ENCODE measurements at places on chromosomes 16 and 17.

GRCh38 chr16:27434141-27435051 lies 32.4 kb downstream of the IL21R start:
- no peak for DNase-seq

- no peak for DNase-seq
Observed at GRCh38 chr16:58638148-58639036, 8.8 kb upstream of the CNOT1 start.

DNA sequence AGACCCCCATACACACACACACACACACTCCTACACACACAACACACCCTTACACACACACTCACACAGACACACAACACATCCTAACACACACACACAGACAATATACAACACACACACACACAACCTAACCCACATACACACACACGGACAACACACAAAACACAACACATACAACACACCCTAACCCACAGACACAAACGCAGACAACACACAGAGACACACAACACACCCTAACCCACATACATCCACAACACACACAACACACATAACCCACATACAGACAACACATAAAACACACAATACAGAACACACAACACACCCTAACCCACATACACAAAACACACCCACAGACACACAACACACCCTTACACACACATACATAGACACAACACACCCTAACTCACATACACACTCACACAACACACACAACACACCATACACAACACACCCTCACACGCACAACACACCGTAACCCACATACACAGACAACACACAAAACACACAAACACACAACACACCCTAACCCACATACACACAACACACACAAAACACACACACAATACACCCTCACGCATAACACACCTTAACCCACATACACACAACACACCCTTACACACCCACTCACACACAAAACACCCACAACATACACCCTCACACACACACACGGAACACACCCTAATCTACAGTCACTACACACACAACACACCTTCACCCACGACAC lies 4.4 kb downstream of the ASGR1 start:
- no peak for DNase-seq

DNA sequence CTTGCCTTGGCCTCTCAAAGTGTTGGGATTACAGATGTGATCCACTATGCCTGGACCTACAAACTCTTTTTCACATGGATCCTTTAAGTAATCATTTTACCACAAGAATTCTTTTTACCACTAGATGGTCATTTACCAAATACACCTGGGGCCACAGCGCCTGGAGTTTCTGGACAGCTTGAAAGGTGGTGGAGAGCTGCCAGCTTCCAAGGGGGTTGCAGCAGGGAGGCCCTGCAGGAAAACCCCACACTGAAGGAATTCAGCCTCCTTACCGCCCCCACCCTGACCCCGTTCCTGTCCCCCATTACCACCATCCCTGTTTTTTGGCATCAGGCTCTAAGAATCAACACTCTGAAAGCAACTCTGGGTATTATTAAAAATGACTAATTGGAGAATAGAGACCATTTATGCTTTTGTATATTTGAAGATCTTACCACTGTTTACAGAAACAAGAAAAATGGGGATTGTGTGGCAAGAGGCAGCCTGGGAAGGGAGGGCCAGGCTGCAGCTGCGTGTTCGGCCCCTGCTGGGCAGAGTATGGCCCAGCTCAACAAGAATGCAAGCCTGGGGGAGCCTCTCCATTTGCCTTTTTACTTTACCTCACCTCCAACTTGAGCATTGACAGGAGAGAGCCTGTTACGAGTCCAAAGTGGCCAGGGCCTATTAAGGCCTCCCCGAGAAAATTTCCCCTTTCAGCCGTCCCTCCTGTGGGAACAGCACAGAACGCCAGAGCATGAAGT lies 209.9 kb downstream of the ZFHX3 start:
- DNase-seq, result no peak

GRCh38 chr16:50901062-50901461 lies 159.2 kb downstream of the CYLD start:
- no peak for DNase-seq

DNA sequence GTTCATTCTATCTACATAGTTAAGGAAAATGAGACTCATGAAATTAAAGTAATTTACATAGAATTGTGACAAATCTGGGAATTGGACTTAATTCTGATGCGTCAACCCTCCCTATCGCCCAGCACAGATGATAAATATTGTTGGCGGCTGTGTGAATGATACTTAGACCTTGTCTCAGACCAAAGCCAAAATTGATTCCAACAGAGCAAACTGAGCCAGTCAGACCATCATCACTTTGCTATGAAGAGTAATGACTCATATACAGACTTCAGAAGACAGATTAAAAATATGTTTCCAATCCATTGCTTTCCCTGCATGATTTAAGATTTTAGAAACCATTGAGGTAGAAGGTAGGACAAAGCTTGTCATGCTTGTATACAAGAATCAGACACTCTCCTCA lies 1156.7 kb upstream of the CDH8 start:
- DNase-seq, result no peak

DNA sequence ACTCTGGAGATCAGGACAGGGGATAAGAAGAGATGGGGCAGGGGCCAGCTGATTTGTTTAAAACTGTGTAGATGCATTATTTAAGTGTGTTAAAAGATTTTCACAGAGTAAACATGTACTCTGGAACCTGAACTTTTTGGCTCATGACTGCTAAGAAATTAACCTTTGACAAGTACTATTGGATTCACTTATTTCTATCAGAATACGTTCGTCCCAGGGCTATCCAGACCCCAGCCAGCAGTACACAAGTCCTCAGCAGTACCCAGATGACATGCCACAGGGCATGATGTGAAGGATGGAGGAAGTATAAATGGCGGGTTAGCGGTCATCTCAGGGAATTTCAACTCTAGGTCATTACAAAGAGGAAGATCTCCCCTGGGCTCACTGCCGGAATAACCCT lies 253.7 kb downstream of the STX8 start:
- no peak for DNase-seq

- DNase-seq, result no peak
Observed at GRCh38 chr16:56896244-56896643, 31.2 kb downstream of the SLC12A3 start.

DNA sequence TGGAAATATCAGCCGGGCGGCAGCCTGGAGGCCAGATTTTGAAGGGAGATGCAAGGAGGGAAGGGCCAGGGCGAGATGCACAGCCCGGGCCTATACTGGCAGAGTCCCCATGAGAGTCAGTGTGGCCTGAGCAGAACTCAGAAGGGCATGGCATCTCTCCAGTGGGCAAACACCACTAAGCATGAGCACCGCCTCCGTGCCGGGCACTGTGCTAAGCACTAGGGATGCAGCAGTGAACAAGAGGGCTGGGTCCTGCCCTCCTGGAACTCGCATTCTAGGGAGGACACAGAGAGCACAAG lies 33.5 kb downstream of the TK2 start:
- no peak for DNase-seq

GRCh38 chr17:36869856-36870719 lies 67.2 kb upstream of the LHX1 start:
- no peak for DNase-seq

GRCh38 chr17:8185582-8186445 lies 4.2 kb downstream of the BORCS6 start:
- peak; percentile 74 for DNase-seq

DNA sequence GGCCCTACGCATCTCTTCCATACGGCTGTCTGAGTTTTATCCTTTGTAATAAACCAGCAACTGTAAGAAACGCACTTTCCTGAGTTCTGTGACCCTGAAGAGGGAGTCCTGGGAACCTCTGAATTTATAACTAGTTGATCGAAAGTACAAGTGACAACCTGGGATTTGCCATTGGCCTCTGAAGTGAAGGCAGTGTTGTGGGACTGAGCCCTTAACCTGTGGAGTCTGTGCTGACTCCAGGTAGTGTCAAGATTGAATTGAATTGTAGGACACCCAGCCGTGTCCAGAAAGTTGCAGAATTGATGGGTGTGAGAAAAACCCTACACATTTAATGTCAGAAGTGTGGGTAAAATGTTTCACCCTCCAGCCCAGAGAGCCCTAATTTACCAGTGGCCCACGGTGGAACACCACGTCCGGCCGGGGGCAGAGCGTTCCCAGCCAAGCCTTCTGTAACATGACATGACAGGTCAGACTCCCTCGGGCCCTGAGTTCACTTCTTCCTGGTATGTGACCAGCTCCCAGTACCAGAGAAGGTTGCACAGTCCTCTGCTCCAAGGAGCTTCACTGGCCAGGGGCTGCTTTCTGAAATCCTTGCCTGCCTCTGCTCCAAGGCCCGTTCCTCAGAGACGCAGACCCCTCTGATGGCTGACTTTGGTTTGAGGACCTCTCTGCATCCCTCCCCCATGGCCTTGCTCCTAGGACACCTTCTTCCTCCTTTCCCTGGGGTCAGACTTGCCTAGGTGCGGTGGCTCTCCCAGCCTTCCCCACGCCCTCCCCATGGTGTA lies 1.5 kb downstream of the GAA start:
- no peak for DNase-seq

- no peak for DNase-seq
Observed at GRCh38 chr17:1762233-1762900, 507 bp downstream of the SERPINF1 start.

GRCh38 chr16:71540-72401 lies 660 bp downstream of the RHBDF1 start:
- DNase-seq, result no peak

GRCh38 chr16:81099958-81100357 lies 3.8 kb upstream of the GCSH start:
- no peak for DNase-seq

DNA sequence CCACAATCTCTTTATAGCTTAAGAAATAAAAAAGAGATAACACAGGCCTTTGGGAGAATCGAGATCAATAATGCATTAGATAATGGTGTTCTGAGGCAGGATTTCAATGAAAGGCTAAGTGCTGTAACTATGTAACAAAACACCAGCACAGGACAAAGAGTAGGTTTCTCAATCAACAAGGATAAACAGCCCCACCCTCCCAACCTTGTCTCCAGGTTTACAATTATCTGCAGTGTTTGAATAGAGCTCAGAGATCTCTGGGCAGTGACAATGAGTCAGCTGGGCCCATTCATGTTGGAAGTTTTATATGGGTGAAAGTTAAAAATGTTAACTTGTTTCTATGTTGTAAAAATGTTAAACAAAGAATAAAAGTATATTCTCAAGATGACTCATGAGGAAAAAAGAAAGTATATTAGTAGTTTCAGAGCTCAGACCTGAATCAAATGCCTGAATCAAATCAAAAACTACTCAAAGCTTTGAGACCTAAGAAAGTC lies 17.0 kb upstream of the KRT20 start:
- DNase-seq, result no peak

DNA sequence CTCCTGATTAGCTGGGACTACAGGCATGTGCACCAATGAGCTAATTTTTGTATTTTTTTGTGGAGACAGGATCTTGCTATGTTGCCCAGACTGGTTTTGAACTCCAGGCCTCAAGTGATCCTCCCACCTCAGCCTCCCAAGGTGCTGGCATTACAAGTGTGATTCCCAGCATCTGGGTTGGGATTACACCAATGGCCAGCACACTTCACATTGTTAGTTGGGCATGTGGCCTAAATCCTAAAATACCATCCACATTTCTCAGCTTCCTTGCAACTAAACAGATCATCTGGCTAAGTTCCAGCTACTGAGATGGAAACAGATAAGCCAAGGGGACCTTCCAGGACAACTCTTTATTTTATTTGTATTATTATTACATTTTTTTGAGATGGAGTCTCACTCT lies 9.9 kb downstream of the RABEP2 start:
- DNase-seq, result no peak

DNA sequence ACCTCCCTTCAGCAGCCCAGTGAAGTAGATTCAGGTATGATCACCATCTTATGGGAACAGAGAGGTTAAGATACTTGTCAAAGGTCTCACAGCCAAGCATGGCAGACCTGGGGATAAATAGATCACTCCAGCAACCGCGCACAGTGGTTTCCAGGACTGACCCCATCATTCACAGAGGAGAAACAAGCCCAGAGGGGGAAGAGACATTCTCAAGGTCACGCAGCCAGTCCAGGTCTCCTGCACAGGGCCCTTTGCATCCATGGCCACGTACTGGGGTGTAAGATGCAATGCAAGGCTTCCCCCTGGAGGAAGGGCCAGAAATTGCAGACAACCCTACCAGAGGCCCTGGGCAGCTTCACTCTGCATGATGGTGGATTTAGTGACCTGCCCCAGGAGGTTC lies 19.9 kb downstream of the TLE7 start:
- no peak for DNase-seq

DNA sequence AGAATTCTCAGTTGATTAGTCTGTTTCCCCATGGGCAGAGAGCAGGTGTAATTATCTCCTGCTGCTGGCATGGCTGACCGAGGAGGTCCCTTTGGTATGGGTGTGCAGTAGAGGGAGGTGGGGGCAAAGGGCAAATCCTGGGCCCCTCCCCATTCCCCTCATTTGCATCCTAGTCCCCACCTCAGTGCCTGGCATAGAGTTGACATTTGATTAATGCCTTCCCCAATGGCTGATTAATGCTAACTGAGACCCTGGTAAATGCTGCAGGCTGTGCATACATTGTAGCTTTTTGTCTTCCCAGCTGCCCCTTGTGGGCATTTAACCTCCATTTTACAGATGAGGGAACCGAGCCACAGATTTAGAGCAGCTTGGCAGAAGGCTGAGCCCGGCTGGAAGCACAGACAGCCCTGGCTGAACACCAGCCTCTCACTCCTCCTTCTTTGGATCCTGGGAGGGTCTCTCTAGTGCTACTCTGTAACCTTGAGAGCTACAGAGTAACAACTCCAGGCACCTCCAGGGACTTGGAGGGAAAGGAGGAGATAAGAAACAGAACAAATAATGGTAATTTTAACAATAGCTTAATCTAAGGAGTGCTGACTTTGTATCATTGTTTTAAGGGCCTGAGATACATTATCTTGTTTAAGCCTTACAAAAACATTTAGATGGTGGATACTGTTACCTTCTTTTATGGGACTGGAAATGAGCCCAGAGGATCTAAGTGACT lies 5.1 kb downstream of the PLCG2 start:
- DNase-seq, result no peak

GRCh38 chr17:37667039-37667438 lies 23.8 kb upstream of the DDX52 start:
- no peak for DNase-seq

- DNase-seq, result no peak
Observed at GRCh38 chr17:50679008-50679544, 28.6 kb downstream of the ANKRD40 start.

DNA sequence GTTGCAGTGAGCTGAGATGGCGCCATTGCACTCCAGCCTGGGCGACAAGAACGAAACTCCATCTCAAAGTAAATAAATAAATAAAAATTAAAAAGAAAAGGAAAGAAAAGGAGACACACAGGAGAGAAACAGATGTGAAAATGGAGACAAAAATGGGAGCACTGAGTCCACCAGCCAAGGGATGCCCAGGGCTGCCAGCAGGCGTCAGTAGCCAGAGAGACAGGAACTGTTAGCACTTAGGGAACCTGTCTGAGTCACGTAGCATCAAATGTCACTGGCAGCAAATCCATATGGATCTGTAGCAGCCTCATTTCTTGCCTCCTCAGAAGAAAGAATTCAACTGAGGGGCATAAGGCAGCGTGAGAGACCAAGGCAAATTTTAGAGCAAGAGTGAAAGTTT lies 79.7 kb downstream of the CYLD start:
- DNase-seq, result no peak
